ENCODE measurements at places on chromosomes 2 and 18. TPM values are rescaled to one million over a fixed set of nuclear protein-coding genes. Genes with fewer than 3 reads are reported as not detected.

GRCh38 chr2:216298719-216299495 is 73.4 kb downstream of the MARCHF4 start:
- H3K27ac ChIP-seq = no peak overlapping the region
- H3K27me3 ChIP-seq = no peaks in the 10 kb centered on the region
- no peak overlapping the region for H3K4me3 ChIP-seq
- no peak for DNase-seq
- peaks cover 4% of the 10 kb centered on the region for H3K4me1 ChIP-seq

DNA sequence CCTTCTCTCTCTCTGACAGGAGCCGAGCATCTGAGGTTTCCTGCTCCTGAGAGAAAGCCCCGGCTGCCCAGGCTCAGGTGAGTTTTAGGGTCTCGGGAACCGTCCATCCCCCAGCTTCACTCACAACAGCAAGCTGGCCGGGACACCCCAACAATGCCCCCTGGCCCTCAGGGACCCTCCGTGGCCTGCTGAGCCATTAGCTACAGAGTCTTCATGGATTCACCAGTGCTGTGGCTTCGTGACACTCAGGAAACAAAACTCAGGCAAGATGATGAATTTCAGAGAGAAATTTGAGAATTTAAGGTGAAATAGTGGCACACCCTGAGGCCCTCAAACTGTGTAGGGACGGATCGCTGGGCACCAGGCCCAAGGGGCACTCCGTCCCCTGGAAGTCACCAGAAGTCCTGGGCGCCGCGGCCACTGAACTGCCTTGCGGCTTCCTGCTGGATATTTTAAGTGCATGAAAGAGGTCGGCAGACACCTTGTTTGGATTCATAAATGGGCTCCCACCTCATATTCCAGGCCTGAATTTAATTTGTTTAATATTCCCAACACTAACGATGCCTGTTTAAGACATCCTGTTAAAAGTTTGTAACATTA is 368.3 kb upstream of the SALL3 start:
- no peak for DNase-seq
- no peaks in the 10 kb centered on the region for H3K36me3 ChIP-seq
- no peak overlapping the region for H3K27ac ChIP-seq
- H3K27me3 ChIP-seq = peaks cover 17% of the 10 kb centered on the region

GRCh38 chr18:74185860-74186259 is 37.5 kb downstream of the TIMM21 start:
- no peaks in the 10 kb centered on the region for H3K27me3 ChIP-seq
- no peaks in the 10 kb centered on the region for H3K4me1 ChIP-seq
- DNase-seq = no peak
- H3K36me3 ChIP-seq = no peaks in the 10 kb centered on the region
- no peak overlapping the region for H3K27ac ChIP-seq
- H3K4me3 ChIP-seq = no peak overlapping the region

DNA sequence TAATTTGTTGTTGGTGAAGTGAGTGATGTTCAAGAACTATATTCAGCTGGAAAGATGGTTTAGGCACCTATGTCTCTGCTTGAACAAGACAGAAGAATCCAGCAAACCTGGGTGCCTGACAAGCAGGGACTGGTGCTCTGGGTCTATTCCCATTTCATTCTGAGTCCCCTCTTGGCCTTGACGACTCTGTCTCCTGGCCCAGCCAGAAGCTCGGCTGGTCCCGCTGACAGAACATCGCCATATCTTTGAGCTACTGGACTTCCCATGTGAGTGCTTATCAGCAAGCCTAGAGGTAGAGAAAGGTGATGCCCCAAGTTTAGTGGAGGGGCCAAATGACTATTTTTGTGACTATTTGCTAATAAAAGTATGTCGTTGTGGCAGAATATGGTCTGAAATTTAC is 48.2 kb downstream of the SDC1 start:
- no peak overlapping the region for H3K4me3 ChIP-seq
- no peak overlapping the region for H3K27ac ChIP-seq
- DNase-seq = no peak
- H3K27me3 ChIP-seq = no peaks in the 10 kb centered on the region
- no peaks in the 10 kb centered on the region for H3K4me1 ChIP-seq
- no peaks in the 10 kb centered on the region for H3K36me3 ChIP-seq

- H3K27me3 ChIP-seq = no peaks in the 10 kb centered on the region
- DNase-seq = no peak
- no peak overlapping the region for H3K27ac ChIP-seq
- H3K4me3 ChIP-seq = no peak overlapping the region
- no peaks in the 10 kb centered on the region for H3K36me3 ChIP-seq
These were observed 90.3 kb downstream of the OLA1 start for GRCh38 chr2:174158003-174158402.

KLHL14 gene
- total RNA-seq = 0.57 TPM

- H3K4me1 ChIP-seq = peaks cover 61% of the 10 kb centered on the region
- no peaks in the 10 kb centered on the region for H3K27me3 ChIP-seq
- peaks cover 36% of the 10 kb centered on the region for H3K36me3 ChIP-seq
- H3K4me3 ChIP-seq = no peak overlapping the region
- DNase-seq = no peak
These were observed 71.9 kb downstream of the INPP4A start for GRCh38 chr2:98516571-98516970.

MOCOS gene
- total RNA-seq = 0.16 TPM

DNA sequence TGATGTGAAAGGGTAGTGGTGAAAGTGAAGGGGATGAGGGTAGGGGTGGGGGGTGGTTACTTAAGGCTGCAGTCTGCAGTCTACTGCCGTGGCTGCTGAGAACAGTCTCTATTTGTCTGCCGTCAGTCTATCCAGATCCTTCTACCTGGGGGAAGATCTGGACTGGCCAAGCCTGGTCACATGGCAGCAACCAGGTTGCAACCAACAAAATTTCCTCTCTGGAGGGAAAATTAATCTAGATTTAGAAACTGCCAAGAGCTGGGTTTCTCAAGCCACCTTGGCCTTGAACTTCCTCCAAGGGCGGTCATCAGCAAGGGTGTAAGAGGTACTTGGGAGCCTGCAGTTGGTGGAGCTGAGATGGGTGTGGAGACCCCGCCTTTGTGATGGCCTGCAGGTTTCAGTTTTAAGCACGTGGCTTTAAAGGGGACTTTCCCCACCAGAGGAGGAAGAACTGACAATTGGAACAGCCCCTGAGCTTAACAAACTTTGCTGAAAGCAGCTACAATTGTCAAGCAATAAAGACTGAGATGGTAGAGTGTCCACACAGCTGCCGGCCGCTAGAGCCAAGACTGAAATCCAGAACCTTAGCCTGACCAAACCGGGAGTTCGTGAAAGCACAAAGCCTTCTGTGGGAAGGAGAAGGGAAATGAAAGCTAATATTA is 31.4 kb upstream of the KCMF1 start:
- peak overlapping the region; percentile 93 for H3K27ac ChIP-seq
- no peak overlapping the region for H3K4me3 ChIP-seq
- H3K4me1 ChIP-seq = peaks cover 8% of the 10 kb centered on the region

CD8B gene
- total RNA-seq = 206 TPM

- DNase-seq = no peak
- H3K36me3 ChIP-seq = no peaks in the 10 kb centered on the region
- no peaks in the 10 kb centered on the region for H3K27me3 ChIP-seq
- H3K4me1 ChIP-seq = peaks cover 3% of the 10 kb centered on the region
These were observed 100.6 kb upstream of the ST3GAL5 start for GRCh38 chr2:85989288-85989865.
